Cardiac fibroblast (primary cell): ENCODE measurements at places on chromosomes 1 and 21.

GRCh38 chr1:25161981-25162380 is 70.3 kb downstream of the SYF2 start:
- no peak for DNase-seq

- DNase-seq = no peak
Measured at GRCh38 chr21:45408801-45409261, 3.9 kb downstream of the COL18A1 start.

DNA sequence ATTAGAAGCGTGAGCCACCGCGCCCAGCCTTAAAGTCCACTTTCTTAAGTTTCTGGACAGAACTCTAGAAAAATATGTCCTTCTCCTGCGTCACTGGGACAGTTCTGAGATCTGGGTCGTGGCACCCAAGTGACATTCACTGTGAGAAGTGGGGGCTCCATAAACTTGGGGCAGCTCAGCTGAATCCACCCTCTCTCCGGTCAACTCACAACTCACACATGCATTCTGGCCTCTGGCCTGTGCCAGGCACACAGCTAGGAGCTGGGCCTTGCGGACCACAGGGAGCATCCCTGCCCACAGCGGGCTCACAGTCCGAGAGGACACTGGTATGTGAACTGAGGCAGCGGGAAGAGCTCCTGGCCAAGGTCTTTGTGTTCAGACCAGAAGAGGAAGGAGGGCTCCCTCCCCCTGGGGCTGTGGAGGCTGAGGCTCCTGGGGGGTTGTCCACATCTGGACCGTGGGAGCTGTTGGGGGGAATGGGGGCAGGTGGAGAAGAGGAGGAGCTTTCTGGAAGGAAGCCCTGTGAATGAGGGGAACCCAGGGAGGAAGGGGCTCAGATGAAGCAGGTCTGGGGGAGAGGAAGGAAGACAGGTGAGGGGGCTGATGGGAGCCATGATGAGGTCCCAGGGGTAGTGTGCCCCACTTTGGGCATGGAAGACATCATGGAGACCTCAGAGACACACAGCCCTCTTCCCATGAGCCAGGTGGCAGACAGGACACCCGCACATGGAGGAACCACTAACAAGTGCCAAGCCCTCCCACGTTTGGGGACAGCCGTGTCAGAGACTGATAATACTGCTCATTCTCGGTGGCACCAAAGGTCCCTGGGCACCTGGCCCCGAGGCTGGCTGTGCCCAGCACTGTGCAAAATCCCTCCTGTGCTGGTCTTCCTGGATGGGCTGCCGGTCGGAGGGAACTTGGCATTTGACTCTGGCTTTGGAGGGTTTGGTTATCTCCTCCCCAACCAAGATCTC is 191.0 kb upstream of the VAMP3 start:
- no peak for DNase-seq

DNA sequence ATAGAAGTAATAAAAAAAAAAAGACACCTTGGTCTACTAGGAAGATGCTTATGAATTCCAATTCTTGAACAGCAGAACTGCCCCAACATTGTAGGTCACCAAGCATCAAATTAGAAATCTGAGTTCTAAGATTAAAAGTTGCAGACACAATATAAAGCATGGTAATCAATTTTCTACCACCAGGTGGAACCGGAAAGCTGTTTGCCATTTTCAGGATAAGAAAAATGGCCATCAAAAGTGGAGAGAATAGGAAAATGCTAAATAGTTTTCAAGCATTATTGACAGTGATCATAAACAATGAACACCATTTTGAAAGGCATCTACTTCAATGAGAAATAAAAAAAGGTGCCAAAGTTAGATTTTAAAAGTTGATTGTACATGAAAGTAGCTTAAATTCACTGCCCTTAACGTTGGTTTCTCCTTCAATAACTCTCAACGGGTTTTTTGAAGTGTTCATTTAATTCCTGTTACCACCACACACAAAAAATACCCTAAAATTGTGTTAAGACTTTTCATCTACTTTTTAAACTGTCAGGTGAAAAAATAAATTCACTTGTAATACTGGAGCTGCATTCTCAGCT is 252.9 kb downstream of the KCNT2 start:
- peak; percentile 62 for DNase-seq

DNA sequence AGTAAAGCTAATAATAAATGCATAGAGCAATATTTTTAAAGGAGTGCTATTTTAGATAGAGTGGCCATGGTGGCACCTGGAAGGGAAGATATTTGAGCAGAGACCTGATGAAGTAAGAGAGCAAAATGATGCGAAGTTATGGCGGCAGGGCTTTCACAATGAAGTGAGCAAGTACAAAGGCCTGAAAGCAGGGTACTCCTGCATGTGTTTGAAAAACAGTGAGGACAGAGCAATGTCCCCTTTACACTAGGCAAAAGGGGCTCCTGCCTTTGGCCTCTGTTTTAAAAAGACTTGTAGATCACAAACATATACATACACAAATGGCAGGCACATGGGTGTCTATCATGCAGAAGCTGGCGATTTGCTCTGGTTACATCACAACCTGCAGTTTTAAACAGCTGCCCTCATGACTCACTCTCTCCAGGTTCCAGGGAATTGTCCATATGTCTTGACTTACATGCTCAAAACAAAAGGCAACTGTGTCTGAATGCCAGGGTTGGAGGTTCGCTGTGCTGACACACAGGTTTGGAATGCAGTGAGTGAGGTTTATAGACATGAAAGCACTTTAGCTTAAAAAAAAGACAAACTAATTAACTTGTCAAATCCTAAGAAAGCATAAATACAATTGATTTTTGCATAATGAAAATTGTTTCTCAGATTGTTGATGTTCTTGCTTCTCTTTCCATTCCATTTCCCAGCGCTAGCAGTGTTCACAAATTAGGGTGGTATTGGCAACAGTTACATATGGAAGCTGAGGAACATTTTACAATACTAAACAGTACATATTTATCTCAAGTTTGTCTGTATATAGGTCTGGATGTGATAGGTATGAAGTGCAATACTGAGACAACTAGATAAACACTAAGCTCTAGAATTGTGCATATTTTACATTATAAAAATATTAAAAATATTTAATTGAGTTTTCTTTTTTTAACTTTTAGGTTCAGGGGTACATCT is 313.9 kb downstream of the BARHL2 start:
- DNase-seq = peak; percentile 94

- DNase-seq = no peak
Measured at GRCh38 chr1:229197265-229197585, 73.7 kb upstream of the RAB4A start.

DNA sequence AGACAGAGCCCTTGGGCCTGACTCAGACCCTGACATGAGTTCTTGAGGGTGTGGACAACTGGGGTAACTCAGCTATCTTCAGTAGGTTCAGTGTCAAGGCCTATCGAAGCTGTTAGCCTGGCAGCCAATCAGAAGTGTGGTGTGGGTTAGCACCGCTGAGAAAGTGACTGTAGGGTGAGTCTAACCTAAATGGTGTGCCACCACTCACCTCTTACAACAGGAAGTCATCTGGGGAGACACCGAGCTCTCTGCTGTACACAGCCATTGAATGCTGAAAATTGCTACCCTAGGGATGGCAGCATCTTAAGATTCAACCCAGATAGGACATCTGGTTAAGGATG is 44.6 kb downstream of the RASSF5 start:
- DNase-seq = no peak

DNA sequence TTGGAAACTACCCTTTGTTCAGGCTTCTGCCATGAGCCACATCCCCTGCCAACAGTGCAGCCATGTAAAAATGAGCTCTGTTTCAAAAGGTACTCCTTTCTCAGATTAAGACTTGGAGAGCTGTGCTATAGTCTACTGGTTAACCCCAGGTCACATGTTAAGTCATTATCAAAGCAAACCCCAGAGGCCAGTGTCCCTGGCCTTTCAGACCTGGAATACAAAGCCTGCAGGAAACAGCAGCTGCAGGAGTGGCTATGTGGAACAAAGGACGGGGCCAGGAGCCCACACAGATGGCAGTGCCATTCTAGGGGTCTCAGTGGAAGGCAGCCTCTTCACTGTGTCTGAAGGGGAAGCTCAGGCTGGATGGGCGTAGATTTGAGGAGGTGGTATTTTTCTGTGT is 6.7 kb downstream of the ZNF496 start:
- no peak for DNase-seq

GRCh38 chr1:221983444-221983843 is 241.6 kb upstream of the DUSP10 start:
- no peak for DNase-seq

DNA sequence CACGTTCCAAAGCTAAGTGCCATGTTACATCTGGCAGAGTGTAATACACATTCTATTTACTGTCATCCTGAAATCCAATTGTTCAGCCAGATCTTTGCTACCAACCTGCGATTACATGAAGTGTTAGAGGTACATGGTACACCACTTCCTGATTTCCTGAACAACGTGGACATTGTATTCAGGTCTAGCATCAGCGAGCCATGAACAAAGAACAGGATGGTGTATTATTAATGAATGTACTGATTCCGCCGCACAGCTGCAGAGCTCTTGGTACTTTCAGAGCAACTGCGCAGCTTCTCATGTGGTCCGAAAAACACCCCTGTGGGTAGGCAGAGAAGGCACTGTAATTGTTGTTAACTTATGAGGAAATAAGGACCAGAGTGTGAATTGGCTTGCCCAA is 511.4 kb downstream of the AJAP1 start:
- DNase-seq = no peak

DNA sequence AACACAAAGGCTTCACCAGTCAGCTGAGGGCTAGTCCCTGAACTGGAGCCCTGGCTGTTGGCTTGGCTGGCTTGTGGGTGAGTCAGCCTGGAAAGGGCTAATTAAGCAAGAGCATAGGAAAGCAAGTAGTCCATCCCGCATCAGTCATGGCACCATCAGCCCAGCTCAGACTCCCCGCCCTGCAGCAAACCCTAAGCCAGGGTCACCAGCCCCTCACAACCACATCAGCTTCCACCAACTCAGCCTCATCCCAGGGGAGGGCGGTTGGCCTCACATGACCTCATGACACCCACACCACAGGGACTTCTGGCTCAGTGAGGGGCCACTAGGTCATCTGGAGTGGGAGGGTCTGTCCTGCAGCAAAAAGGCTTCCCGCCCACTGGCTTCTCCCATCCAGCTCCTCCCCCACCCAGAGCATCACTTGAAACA is 7.0 kb upstream of the SPATC1L start:
- peak; percentile 84 for DNase-seq

GRCh38 chr21:42164064-42164789 is 54.7 kb upstream of the ABCG1 start:
- DNase-seq = peak; percentile 36

- DNase-seq = peak; percentile 83
Measured at GRCh38 chr1:68231627-68232288, 565 bp downstream of the WLS start.

- DNase-seq = no peak
Measured at GRCh38 chr1:30726236-30726635, 2.9 kb upstream of the MATN1 start.

DNA sequence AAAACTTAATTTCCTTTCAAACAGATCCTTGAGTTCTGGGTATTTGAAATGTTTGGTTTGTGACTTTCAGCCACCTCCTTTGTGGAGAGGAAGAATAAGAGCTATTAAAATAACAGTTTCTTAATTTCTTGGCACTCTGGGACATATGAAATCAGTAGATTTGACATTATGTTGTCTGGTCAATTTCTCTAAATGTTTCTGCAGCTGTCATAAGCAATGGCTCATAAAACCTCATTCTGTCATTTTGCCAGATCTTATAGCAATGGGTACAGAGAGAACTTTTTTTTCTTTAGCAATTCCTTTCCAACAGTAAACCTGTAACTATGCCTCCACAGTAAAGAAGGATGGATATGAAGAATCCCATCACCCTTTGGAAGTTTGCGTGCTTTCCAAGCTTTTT is 52.6 kb downstream of the LAMC1 start:
- peak; percentile 66 for DNase-seq

DNA sequence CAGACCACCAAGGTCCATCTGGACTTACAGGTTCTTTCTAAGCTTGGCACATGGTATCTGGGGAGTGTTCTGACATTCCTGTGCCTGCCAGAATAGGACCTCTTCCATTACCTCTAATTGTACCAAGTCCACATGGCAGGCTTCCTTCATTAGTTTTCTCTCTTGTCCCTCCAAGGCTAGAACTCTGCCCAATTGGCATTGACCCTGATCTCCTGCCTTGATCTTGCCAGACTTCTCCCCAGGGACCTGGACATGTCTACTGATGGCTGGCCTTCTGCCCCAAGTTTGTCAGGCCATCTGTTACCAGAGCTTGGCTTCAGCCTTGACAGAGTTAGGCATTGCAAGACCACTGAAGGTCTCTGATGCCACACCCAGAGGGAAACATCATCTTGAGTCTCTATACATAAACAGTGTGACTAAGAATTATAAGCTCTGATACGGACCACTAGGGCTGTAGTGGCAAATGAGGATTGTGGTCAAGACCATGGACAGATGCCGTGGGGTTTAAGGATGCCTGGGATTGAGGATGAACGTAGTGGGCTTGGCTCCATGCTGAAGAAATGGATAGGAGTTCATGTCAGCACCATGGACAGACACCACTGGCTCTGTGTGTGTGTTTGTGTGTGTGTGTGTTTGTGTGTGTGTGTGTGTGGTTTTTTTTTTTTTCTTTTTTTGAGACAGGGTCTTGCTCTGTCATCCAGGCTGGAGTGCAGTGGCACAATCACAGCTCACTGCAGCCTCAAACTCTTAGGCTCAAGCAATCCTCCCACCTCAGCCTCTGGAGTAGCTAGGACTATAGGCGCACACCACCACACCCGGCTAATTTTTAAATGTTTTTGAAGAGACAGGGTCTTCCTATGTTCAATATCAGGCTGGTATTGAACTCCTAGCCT is 19.5 kb upstream of the PSMB2 start:
- peak; percentile 64 for DNase-seq

GRCh38 chr21:39156024-39156423 is 27.2 kb downstream of the PSMG1 start:
- DNase-seq = peak; percentile 77

DNA sequence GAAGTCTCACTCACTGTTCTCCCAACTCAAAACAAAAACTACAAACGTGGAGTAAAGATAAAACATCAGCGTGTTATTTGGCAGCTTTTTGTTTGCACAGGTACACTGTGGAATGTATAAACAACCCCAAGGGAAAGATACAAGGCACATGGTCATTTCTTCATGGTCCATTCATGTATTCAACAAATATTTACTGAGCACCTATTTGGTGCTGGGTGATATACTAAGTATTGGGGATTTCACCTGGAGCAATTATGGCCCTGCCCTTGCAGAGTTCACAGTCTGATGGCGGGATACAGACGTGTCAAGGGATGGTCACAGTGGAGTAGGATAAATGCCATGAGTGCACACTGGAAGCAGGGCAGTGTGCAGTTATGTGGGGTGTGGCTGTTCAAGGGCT is 136.1 kb downstream of the SPATA46 start:
- DNase-seq = no peak

DNA sequence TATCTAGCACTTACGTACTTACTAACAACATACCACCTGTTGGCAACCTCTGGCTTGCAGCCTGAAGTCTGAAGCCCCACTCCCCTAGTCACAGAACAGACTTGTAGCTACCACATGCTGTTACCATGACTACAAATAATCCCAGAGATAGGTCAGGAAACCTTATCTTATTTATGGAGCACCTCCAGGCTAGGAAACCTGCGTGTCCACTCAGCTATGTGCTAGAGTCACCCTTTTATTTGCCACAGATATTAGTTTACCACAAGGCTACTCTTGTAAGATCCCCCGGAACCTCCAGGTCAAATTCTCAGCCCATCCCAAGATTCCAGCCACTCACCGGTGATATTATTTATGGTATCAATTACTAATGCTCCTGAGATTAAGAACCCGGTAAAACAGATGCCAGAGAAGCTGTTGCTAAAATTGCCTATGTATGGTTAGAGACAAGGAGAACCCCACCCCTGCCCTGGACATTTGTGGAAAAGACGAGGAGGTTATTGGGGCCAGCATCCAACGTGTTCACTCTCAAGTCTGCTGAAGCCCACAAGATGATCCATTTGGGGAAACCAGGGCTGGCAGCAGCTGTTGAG is 116.5 kb downstream of the TBX15 start:
- no peak for DNase-seq
